Stimulated activated CD4-positive, alpha-beta T cell treated with anti-CD3 and anti-CD28 coated beads, Interleukin-2, amount 100 ng/mL, for 24 hours (primary cell): ENCODE measurements at places on chromosomes 3 and 15.

- DNase-seq: no peak
Observed at GRCh38 chr15:70463453-70463834, 299.9 kb downstream of the UACA start.

DNA sequence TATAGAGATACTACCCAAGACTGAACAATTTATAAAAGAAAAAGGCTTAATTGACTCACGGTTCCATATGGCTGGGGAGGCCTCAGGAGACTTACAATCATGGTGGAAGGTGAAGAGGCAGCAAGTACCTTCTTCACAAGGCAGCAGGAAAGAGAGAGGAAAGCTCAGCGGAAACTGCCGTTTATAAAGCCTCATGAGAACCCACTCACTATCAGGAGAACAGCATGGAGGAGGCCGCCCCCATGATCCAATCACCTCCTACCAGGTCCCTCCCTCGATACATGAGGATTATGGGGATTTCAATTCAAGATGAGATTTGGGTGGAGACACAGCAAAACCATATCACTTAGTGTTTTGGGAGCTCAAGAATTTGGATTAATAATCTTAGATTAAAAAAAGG, 240.2 kb downstream of the UACA start:
- DNase-seq: no peak

- DNase-seq: no peak
Observed at GRCh38 chr15:63672775-63673174, 75.6 kb downstream of the FBXL22 start.

GRCh38 chr15:67779549-67780111, 45.7 kb upstream of the SKOR1 start:
- DNase-seq: no peak

DNA sequence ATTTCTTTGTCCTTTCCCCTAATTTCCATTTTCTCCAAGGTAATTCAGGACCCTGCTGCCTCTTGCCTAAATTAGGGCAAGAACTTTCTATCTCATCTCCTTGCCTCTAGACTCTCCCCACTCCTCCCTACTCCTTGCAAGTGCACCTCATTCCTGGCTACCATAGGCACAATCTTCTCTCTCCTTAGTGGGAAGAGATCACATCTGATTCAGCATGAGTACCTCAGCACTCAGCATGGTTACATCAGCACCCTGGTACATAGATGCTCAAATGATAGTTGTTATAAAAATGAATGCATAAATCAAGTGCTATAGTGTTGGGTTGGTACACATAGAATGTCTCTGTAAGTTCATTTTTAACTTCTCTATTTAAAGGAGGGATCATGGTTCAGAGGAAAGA, 313.4 kb upstream of the RASGRP1 start:
- no peak for DNase-seq

GRCh38 chr3:46719044-46719565, 1.4 kb upstream of the PRSS50 start:
- DNase-seq: no peak

DNA sequence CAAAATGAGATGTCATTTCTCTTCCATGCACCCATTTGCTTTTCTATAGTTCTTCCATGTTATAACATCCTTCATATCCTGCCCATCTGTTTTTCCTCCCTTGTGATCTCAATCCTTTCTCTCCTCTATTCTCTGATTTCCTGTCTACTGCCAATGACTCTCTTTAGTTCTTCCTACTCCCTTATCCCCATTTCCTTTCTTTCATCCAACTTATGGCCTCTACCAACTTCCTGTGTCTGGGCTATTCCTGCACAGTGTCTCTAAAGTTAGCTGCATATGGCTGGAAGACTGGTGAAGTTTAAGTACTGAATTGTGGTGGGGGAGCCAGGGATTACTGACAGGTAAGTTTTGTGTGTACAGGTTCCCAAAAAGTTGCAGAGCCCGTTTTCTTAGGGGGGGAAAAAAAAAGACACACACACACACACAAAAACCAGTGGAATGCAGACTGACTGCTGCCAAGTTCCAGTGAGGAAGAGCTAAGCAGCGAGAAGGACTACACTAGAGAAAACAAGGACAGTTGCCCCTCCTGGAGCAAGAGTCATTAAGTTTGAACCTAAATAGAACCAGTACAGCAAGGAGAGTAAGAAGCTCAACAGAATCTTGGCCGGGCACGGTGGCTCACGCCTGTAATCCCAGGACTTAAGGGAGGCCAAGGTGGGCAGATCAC, 28.8 kb downstream of the XRN1 start:
- DNase-seq: no peak

- no peak for DNase-seq
Observed at GRCh38 chr15:41501191-41501917, 7.7 kb downstream of the ITPKA start.

DNA sequence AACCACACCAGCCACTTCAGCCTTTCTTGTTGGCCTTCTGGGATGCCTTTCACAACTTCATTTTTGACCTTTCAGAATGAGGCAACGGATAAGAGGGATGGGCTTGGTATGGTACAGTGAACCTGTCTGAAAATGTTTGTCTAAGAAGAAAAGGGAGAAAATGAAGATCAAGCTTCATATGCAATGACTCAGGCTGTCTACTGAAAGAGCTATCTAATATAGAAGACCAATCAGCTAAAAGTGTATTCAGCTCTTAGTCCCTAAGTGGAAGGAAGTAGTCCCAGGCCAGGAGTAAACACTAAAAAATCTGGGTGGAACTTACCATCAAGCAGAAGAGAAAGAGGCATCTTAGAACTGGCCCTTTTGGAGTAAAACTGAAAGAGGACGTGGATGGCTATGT, 12.2 kb upstream of the UPK1B start:
- no peak for DNase-seq

DNA sequence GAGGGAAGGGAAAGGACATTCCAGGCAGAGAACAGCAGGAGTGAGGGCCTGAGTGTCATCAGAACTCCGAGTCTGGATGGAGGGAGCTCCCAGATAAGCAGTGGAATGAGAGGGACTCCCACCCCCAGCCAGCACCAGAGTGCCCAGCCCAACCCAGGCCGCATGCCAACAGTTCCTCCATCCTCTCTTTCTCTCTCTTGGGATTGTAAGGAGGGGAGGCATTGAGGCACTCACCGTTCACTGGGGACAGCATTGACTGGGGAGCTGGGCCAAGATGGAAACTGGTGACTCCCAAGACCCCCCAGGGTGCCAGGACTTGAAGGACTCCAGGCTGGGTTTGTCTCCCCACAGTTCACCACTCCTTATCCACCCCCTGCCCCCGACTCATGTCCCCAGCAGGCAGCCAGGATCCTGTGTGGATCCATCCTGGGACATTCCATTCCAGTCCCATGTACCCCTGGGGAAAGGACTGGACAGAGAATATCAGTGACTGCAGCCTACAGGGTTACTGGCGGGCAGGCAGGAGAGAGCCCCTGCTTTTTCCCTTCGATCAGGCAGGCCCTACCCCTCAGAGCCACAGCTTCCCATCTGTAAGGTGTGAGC, 15.7 kb downstream of the PTH1R start:
- DNase-seq: no peak

DNA sequence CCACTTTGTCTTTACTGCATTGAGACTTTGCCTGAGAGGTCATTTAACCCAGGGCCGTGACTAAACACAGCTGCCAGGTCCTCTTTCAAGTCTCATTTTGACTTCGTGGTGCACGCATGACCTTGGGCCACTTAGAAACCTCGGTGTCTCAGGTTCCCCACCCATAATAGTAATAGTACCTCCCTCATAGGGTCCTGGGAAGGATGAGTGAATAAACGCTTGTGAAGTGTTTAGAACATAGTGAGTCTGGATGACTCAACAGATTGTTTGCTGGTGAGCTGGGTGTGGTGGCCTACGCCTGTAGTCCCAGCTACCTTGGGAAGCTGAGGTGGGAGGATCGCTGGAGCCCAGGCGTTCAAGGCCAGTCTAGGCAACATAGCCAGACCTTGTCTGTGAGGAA, 56.3 kb downstream of the BDH1 start:
- DNase-seq: no peak

DNA sequence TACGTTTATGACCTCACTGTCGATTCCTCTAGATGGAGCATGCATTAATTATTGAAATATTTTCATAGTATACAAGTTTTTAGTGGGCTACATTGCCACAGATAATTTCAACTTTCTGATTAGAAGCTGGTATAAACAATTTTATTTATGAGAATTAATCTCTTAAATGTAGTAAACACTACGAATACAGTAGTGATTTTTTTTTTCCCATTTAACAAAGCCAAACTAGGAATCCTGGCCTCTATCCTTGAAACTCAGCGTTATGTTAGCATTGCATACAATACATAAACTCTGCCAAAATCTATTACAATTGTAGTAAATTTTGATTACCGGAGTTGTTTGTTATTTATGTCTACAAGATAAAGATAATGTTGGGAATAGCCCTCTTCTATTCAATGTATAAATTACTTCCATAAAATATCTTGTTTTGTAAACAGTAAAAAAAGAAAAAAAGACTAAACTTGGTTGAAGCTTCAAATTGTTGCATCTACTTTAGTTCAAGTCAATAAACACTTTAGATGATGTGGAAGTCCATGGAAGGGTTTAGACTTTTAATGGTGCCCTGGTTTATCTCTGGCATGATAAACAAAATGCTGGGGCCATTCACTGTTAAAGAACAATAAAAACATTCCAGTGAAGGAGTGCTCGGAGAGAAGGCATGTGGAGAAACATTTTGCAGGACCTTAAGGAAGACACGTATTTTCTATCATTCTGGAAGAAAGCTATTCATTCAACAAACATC, 77.3 kb upstream of the NR2F2 start:
- no peak for DNase-seq

DNA sequence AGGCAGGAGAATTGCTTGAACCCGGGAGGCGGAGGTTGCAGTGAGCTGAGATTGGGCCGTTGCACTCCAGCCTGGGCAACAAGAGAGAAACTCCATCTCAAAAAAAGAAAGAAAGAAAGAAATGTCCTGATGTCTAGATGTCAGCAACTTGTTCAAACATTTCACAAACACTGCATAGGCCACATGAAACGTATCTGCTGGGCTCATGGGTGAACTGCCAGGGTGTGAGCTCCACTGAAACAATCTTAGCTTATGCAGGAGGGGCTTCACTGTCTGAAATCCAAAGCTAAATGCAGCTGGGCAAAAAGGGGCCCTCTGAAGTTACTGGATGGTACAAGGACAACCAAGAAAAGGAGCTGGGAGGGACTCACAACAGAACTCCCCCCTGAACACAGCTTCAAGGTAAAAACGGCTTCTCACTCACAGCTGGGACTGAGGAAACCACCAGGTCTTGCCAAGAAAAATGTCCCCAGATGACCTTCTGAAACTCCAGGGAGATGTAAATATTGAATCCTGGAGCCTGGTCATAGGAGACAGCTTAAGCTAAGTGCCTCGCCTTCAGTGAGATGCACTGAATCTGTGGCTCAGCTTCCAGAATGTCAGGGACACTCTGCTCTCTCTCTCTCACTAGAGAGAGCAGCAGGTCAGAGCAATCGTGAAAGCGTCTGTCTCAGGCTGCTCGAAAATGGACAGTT, 31.9 kb downstream of the SEC61A1 start:
- no peak for DNase-seq

GRCh38 chr3:58352626-58353025, 19.9 kb downstream of the PXK start:
- no peak for DNase-seq

- no peak for DNase-seq
Observed at GRCh38 chr3:141655801-141656200, 82.3 kb upstream of the RNF7 start.

DNA sequence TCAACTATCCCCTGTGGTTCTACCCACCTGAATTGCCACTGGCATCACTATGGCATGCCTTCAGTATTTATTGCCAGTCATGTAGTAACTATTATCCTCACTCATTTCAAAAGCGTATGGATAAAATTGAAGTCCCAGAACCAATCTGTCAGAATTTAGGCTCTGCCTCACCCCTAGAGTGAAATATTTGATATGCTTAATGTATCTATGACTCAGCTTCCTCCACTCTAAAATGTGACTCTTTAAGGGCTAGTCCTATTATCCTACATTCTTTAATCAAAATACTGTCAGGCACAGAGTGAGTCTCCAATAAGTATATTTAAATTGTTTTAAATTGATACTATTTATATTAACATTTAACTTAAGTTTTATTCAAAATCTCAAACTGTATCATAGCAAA, 27.6 kb downstream of the ARPP21 start:
- no peak for DNase-seq

- no peak for DNase-seq
Observed at GRCh38 chr3:137763594-137763938, 549 bp upstream of the SOX14 start.

DNA sequence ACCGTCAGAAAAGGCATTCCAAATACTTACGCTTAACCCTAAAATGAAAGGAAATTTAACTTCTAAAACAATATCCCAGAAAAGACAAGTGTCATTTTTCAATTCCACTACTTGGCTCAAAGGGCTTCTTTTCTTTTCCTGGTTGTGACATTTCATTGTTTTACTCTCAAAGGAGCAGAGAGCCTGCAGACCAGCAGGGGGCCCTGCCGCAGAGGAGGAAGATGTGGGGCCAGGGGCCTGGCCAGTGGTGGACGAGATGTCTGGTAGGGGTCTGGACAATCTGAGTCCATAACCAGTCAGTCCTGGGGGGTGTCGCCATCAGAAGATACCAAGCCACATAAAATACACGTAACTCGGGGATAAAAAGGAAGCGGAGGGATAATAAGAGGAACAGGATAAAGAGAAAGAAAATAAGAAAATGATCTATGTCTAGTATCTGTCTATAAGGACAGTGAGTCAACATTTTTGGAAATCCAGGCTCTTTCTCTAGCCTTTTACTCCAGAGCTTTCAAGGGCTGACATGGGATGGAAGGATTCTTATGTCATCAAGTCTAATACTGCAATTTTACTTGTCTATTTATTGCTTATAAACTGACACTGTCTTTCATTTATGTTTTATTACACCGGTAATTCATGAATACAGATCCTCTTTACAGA, 54.2 kb upstream of the ARHGEF3 start:
- peak; percentile 52 for DNase-seq

DNA sequence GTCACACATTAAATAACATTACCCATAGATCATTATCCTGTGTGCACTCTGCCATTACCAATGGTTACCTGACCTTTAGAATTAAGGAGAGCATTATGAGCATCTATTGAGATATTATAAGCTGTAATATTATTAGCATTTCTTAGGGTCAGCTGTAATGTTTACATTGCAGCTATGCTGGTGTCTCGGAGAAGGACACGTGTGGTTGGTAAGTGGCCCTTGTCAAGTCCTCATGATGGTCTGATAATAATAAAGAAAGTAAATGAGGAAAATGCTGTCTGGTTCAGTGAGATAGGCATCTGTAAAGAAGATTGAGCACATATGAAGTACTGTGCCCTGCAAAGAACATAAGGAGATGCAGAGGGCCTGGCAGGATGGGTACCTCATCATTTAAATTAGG, 71.7 kb upstream of the ARL6 start:
- no peak for DNase-seq

- DNase-seq: no peak
Observed at GRCh38 chr3:113626503-113627371, 69.7 kb downstream of the USF3 start.
